ENCODE measurements at places on chromosomes 12 and 14.

GRCh38 chr14:31419967-31420318 lies 407 bp downstream of the HEATR5A start:
- no peak for DNase-seq

- DNase-seq = peak; percentile 11
These were observed 83.9 kb downstream of the PIK3C2G start for GRCh38 chr12:18345021-18345735.

GRCh38 chr12:2691345-2692071 lies 103.3 kb upstream of the FKBP4 start:
- DNase-seq = peak; percentile 88

- no peak for DNase-seq
These were observed 4.2 kb upstream of the FOXG1 start for GRCh38 chr14:28762303-28762954.

DNA sequence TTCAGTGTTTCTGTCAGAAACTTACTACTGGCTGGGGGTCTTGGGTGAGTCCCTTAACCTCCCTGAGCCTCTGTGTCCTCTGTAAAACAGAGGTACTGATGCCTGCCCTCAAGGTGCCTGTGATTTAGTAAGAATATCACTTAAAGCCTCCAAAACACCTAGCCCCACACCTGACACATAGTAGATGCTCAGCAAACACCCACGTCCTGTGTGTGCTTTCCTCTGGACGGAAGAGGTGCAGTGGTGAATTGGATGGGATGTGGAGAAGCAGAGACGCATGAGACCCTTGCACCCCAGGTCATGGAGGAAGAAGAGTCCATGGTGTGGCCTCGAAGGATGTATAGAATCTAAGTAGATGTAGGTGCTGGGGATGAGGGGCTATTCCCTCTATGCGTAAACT lies 110.6 kb downstream of the LGMN start:
- no peak for DNase-seq

DNA sequence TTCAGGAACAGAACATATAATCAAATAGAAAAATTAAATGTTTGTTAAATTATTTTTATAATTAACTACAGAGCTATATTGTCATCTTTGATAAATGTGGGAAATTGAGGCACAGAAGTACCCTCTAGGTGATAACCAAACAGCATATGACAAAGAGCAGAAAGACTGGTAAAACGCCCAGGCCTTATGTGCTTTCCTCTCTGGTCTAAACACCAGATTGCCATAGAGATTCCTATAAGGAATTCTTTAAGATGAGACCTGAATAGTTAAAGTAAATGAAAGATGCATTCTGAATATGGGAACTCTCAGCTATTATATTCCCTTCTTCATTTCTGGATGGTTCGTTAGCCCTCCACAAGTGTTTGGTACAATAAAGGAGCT lies 140.0 kb upstream of the SOX5 start:
- DNase-seq = no peak

DNA sequence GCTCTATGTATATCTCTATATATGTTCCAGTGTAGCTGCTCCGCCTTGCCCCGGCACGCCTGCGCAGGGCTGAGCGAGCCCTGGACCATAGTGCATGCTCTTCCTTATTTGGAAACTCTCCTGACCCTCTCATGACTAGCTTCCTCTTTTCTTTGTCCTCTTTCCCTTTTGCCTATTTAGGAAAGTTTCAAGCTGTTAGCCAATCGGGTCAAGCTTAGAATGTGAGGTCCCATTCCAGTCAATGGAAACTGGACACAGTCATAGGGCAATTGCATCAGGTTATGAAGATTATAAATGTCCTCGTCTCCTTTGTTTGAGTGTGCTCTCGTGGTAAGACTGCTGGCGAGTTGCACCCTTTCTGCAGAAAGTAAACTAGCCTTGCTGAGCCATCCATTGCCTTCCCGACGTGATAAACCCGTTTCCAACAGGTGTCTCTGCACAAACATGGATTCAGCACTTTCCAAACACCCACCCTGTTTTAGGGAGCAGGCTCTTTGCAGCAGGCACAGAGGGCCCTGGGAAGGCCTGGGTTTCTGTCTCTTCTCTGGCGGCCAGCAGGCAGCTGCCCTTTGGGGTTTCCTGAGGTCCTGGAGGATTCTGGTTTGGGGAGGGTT lies 30.9 kb downstream of the CCDC92 start:
- no peak for DNase-seq

DNA sequence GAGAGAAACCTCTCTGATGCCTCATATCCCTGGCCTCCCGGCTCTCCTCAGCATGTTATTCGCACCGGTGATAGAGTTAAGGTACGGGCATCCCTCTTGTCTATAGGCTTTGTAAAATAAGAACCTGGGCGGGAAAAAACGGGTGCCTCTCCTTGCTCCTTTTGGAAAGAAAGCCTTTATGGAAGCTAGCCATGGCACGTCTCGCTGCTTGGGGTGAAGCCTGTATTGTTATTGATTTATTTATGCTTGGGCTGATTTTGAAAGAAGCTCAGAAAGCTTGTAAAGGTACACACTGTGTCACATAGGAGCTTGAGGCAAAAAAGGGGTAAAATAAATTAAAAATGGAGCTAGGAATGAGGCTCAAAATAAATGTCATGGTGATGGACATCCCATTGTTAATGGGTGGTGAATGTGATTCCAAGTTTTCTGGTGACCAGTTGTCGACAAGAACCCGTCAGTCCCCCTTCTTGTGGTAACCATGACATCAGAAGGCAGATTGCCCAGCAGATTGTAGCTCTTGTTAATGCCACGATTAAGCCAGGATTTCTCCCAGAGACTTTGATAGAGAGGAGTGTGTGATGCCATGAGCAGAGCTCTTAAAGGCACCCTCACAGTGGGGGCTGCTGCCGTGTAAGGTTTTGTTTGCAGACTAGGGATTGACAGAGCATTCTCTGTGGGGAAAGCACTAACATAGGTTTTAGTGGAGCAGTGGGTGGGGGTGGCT lies 50.4 kb upstream of the ASPG start:
- DNase-seq = no peak

All from right kidney (tissue), 9 donors.